ENCODE measurements at places on chromosomes 4 and X.

GRCh38 chr4:140065393-140065792 lies 88.6 kb downstream of the MAML3 start:
- DNase-seq, result no peak

DNA sequence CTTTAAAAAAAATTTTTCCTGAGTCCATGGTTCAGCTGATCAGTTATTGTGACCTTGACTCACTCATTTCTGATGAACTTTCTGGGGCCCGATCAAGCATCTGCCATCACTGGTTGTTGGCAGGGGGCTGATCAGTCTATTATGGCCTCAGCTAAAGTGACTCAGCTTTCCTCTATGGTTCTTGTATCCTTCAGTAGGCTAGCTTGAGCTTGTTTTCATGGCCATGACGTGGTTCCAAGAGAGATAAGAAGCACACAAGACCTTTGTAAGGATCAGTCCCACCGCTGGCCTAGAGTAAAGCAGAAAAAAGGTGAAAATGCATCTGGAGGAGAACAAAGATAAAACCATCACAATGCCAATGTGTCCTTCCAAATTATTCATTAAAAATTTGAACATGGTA lies 29.8 kb upstream of the EPGN start:
- DNase-seq, result no peak

DNA sequence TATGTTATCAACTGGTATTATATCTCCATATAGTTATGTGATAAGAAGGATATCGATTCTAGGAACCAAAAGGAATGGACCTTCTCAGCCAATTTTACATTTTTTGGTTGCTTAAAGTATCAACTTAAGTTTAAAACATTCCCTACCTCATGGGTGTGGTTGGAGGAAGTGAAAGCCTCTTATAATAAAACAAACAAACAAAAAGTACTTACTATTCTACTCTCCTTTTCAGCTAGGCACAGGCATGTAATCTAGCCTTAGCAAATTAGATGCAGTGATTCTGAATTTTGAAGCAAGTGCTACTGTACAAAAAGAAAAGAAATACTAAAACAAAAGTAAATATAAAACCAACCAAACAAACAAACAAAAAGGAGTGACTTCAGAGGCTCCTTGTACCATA lies 485.4 kb downstream of the C4orf33 start:
- DNase-seq, result no peak

DNA sequence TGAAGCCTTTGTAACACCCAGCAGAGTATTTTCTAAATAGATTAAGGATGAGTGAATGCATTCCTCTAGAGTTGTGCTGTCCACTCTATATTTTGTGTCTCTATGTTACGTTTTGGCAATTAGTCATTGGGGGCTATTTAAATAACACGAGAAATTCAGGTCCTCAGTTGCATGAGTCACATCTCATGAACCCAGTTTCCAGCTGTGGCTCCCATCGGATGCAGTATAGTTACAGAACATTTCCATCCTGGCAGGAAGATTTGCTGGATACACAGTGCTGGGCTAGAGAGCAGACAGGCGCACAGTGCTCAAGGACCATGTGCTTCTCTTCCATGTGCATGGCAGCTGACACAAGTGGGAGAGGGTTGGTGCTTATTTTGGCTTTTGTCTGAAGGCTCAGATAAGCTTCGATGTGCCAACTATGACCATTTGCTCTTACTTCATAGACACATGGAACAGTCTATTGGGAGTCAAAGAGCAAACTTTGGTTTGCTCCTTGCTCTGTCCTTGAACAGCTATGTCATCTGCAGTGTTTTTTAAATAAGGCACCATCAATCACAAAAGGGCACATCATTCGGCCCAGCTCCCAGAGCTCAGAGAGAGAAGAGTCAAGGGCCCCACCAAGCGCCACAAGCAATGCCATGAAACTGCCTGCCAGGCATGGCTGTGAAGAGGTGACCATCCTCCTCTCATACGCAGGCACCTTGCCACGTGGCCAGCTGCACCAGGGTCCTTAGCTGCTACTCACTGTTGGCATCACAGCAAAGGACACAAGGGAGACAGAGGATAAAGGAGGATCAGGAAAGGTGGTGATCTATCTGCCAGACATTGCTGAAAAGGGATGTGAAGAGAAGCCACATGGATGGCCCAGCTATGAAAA lies 8.1 kb upstream of the STS start:
- no peak for DNase-seq

GRCh38 chrX:111483881-111484280 lies 27.6 kb upstream of the SERTM2 start:
- no peak for DNase-seq

DNA sequence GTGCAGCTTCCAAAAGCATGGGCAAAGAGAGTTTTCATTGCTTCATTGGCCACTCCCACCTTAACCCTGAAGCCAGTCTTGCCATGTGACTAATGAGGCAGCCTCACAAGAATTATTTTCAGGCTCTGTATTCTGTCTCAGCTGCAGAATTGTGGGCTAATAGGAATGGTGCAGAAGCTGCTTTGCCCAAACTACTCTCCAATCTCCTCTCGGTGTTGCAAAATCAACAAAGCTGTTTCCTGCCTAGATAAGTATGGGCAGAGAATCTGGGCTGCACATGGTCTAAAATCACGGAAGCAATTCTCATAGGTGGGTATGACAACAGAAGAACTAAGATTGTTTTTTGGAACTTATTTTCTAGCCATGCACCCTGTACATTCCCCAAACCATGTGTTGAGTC lies 31.4 kb downstream of the PPP1R2C start:
- no peak for DNase-seq

DNA sequence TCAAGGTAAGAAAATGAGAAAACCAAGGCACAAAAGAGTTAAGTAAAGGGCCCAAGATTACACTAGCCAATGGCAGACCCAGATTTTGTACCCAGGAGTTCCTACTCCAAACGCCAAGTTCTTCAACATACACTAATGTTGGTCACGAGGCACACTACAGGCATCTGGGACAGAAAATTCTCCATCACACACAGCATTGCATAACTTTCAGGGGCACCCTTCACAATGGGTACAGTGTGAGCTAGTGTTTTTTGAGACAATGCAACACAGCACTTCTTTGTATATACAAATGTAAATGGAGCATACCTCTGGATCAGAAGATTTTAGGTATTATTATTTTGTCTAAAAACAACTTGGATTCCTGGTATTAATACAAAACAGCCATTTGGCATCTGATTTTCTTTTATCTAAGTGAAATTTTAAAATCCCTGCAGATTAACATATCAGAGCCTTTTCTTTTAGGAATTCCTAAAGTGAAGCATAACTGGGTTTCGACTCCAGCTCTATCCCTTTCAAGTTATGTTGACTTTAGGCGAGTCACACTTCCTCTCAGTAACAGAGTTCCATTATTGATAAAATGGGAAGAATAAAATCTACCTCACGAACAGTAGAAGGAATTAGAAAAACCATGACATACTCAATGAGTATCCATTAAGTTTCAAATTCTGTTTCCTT lies 41.1 kb downstream of the ADGRA3 start:
- DNase-seq, result no peak

DNA sequence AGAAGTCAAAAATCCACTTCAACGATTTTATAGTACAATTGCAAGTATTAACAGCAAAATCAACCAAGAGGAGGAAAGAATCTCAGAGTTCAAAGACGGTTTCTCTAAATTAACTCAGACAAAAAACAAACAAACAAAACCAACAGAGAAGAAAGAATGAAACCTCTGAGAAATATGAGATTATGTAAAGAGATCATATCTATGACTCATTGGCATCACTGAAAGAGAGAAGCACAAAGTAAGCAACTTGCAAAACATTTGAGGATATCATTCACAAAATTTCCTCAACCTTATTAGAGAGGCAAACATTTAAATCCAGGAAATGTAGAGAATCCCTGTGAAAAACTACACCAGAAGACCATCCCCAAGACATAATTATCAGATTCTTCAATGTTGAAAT lies 370.4 kb downstream of the INPP4B start:
- no peak for DNase-seq

GRCh38 chr4:108240366-108240765 lies 71.6 kb upstream of the LEF1 start:
- no peak for DNase-seq

DNA sequence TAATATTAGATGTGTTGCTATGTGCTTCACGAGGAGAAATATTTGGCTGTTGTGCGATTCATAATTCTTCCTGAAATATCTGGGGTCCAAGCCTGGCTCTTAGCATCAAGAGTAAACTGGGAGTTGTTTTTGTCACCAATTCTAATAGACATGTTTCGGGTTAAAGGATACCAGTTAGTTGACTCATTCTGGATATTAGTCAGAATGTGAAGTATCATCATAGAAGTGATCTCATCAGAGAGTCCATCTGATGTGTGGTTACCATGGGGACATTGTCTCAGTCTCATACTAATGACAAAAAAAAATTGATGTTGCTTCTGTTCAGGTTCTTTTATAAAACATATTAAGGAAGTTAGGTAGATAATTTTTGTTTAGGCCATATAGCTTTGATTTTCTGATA lies 57.2 kb upstream of the MTMR1 start:
- no peak for DNase-seq

DNA sequence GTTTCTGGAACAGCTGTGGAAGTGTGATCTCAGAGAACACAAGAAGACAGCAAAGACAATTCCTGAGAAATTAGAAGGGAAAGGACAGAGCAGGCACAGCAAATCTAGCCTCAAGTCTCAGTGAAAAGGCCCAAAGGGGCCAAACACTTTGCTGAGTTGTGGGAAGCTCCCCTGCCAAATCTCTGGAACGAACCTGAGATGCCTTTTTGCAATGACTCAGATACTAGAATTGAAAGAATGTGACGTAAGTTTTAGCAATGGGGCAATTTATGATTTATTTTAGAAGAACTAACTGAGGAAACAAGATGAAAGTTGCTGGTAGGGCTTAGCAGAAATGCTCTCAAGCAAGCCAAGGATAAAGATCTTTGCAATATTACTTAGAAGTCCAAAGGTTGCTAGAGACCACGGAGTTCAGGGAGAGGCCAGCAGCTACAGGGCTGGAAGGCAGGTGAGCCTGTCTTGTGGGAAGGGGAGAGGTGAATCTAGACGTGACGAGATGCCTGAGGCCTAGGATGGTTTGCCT lies 92.8 kb downstream of the AMELX start:
- no peak for DNase-seq

GRCh38 chrX:125404667-125405160 lies 85.0 kb downstream of the TEX13C start:
- no peak for DNase-seq

- DNase-seq, result no peak
Observed at GRCh38 chr4:65383589-65384305, 286.5 kb downstream of the EPHA5 start.

DNA sequence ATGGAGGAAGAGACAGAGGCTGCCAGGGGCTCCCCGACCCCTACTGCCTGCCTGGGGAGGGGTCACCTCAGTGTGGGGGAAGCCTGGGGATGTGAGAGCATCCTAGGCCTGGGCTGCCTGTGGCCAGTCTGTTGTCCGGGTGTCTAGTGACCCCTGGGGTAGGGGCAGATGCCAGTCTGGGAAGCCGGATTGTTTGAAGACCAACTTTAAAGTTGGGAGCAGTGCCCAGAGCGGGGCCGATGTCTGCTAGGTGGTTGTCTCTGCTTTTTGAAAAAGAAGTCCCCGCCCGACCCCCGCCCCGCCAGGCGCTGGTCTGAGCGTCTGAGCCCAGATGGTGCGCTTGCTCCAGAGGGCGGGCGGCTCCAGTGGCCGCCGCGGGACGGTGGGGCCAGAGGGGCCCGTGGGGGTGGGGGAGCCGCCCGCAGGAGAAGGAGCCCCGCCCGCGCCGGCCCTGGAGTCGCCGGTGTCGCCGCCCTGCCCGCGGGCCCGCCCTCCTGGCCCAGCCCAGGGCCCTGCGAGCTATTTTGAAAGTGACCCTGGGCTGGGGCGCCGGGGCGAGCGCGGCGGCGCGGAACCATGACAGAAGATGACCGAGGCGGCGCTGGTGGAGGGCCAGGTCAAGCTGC lies at the start of gene DOK7:
Gene DOK7, plus strand, starts transcription at position 517 of the 626 bp plus-strand sequence. Its CDS starts 70 bp downstream, at position 587.
- no peak for DNase-seq

DNA sequence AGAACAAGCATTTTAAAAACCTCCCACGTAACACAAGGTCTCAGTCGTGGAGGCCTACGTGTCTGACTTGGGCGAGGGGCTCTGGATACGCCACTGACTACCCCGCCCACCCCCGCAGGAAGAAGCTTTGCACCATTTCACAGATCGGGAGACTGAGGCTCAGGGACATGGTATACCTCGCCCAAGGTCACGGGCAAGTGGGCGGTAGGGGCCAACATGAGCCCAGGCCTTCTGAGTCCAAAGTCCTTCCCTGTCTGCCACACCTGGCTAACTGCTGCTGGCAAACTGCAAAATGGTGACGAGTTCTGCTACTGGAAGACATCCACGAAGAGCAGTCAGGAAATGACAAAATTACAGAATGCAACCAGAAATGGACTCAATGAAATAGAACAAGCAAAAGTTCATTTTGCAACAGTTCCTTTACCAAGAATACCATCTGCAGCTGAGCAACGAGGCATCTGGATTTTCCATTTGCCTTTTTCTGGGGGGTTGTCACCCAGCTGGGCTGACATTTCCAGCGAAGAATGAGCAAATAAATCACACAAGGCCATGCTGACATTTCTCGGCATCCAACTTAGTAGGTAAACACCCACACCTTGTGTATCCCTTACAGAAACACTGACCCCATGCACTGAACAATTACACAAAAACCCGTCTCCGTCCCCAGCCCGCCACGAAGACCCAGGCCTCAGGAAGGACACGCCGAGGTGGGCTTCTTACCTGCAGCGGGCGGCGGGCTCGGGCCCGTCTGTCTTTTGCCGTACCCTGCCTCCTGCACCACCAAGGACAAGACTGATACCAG lies 70.2 kb upstream of the AFAP1 start:
- no peak for DNase-seq

DNA sequence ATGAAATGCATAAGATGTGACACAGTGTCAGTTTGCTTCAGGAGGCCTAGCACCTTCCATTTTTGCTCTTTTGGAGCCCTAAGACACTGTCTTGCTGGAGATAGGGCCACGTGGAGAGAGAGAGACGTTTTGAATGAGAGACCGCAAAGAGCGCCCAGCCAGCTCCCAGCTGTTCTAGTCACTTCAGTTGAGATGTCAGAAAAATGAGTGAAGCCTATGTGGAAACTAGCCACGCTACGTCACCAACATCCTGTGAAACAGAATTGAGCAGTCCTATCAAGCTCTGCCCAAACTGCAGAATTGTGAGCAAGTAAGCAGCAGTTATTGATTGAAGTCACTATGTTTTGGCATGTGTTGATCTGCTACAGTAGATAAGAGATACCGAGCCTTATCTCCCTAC lies 13.1 kb downstream of the GPR82 start:
- no peak for DNase-seq

- DNase-seq, result peak; percentile 72
Observed at GRCh38 chr4:8394061-8394519, 46.4 kb downstream of the ACOX3 start.

GRCh38 chr4:48588230-48589097 lies 98.4 kb downstream of the ZAR1 start:
- DNase-seq, result no peak

GRCh38 chr4:55475394-55476243 lies 71.1 kb downstream of the CLOCK start:
- no peak for DNase-seq

DNA sequence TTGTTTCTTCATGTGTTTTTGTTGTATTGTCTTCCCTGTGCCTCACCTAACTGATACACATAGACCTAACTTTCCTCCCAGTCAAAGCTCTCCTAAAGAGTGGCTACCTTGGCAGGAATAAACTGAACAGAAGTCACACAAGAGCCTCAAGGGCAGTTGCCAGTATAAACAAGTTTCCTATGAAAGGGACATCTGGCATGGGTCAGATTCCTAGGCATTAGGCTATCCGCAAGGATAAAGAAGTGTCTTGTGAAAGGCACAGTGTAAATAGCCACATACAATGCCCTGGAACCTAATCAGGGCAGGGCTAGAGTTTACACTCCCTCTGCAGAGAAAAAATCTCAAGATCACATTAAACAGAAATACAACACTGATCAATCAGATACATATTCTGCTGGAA lies 220.8 kb downstream of the SPANXN3 start:
- DNase-seq, result no peak

Measured in dorsolateral prefrontal cortex (tissue), 122 donors.